ENCODE measurements at places on chromosomes 1 and 21.

DNA sequence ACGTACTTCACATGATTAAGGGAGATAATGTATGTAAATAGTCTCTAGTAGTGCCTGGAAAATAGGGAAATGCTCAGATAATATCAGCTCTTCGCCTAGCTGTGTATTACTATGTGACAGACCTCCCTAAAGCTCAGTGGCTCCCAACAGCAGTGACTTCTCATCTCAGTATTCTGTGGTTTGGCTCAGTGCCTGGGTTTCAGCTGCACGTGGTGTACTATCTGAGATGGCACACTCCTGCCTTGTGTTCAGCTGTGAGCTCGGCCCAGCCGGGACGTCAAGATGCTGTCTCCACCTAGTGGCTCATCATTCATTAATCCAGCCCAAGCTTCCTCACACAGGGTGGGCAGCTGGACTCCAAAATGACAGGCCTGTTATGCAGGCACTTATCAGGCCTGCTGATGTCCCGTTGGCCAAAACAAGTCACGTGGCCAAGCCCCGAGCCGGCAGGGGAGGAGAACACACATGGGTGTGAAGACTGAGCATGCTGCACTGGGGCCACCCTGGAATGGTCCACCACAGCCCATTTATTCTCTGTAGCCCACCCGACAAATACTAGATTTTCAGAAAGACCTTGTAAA is 17.8 kb downstream of the SLFNL1 start:
- DNase-seq, result peak; percentile 67

DNA sequence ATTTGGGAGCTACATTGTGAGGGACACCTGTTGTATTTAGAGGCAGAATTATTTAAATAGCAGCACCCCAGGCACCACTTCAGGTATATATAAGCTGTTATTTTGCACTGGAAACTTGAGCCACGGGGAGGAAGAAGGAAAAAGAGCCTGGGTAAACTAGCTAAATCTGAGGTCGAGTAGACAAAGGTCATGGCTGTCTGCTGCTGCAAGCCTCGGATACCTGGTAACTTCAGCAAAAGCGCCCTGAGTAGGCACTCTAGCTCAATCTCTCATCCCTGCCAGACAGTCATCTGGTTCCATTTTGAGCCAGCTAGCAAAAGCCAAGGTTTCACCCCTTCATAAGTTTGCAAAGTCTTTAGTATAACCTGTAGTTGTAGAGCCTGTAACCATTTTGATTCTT is 101.9 kb upstream of the ZNF644 start:
- no peak for DNase-seq

- DNase-seq, result no peak
Observed at GRCh38 chr1:116861137-116861536, 48.6 kb upstream of the PTGFRN start.

- no peak for DNase-seq
Observed at GRCh38 chr1:205766038-205766437, 9.2 kb downstream of the RAB29 start.

DNA sequence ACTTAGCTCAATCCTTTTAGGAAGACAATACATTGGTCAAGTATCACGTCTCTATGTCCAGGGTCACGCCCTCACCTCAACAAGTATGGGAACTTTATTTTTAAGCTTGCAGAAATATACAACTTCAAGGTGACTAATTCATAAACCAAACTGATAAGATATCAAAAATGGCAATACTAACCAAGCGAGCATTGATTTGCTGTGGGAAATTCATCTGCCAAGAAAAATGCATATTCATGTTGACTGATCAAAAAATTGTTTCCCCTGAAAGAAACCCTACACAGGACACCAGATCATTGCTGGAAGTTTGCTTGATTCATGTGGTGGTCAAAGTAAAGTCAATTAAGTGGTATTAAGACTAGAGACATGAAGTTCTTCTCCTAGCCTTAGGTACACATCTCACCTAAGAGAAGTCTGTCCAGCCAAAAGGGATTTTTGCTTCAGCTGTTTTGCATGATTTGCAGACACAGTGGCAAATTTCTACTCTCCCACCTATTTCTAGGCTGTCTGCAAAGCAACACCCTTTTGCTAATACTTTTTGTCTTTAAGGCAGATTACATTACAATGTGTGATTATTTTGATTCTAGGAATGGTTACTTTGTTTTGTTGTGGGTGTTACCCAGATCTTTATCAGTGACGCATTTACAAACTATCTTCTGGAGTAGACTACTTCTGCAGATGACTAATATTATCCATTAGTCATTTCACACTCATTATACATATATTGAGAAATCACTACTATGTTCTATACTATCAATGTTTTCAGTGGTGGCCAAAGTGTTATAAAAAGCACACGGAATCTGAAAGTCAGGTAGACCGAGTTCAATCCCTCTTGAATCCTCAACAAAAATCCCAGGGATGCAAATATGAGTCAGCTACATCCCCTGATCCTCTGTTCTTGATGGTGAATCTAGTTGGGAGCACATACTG is 12.4 kb downstream of the SAMSN1 start:
- no peak for DNase-seq

DNA sequence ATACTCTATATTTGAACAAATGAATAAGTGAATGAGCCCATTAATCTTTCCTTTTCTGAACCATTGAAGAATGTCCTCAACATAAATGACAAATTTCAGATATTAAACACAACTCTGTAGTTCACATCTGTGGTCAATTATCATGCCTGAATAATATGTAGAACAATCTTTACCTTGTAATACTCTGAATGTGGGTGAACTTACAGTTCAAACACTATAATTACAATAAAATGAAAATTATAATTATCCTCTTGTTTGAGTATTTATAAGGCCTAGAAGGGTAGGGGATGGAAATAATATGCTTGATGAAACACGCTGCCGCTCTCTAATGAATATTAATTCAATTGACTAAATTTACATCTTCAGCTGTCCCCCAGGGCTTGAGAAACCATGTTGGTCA is 8.7 kb upstream of the SFPQ start:
- no peak for DNase-seq

DNA sequence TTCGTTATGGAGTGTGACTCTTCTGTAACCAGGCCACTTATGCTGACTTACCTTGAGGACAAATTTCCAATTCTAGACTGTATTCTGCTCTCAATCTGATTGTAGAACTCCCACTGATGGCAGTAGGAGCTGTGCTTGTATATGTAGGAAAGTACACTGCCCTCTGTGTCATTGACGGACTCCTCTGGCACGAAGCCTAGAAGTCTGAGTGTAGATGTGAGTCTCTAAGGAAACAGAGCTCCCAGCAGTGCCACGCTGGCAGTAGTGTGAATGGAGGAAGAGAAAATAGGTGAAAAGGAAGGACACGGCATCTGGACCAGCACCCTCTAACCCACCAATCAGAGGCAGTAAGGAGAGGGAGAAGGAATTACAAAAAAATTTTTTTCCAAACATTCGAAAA is 130.4 kb upstream of the ADGRL2 start:
- DNase-seq, result no peak

DNA sequence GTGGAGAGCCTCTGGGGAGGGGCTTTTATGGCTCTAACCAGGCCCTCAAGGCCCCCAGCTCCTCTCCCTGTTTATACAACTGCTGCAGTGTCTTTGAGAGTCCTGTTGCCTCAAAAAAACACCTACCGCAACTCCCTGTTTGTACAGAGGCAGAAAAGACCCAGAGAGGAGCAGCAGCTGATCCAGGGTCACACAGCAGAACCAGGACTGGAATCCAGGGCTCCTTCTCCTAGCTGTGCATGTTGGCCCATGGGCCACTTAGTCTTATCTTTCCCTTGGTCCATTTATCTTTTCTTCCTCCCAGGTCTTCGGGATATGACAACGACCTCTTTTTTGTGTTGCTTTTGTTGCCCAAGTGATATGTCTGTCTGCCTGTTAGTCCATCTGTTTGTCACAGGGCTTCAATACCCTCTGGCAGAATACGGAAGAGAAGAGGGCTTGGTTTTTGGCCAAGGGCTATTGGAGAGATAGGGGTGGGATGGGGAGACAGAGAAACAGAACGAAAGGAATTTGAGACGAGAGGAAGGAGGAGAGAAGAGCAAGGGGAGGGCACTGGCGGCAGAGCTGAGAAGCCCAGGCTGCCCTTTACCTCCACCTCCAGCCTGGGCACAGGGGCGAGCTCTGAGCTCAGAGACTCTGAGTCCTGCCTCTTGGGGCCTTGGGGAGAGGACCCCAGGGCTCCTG is 33.5 kb upstream of the WASF2 start:
- no peak for DNase-seq

DNA sequence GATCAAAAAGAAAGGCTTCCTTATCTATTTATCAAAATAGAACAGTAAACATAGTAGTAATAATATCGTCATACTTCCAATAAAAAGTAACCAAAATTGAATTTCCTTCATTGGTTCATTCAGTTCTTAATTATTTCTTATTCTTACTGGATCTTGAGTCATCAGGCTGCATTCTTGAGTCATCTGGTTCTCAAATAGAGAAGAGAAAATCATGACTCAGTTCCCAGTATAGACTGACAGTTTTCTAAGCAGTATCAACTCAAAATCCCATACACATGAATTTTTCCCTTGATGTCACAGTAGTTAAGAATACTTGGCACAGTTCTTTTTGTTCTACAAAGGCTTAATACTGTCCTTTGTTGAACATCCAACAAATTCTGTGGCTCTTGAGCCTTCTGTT is 626.9 kb upstream of the ADGRL4 start:
- no peak for DNase-seq

GRCh38 chr21:29177800-29178199 is 47.4 kb downstream of the MAP3K7CL start:
- DNase-seq, result no peak

GRCh38 chr1:35605867-35606182 is 32.7 kb downstream of the TFAP2E start:
- no peak for DNase-seq

DNA sequence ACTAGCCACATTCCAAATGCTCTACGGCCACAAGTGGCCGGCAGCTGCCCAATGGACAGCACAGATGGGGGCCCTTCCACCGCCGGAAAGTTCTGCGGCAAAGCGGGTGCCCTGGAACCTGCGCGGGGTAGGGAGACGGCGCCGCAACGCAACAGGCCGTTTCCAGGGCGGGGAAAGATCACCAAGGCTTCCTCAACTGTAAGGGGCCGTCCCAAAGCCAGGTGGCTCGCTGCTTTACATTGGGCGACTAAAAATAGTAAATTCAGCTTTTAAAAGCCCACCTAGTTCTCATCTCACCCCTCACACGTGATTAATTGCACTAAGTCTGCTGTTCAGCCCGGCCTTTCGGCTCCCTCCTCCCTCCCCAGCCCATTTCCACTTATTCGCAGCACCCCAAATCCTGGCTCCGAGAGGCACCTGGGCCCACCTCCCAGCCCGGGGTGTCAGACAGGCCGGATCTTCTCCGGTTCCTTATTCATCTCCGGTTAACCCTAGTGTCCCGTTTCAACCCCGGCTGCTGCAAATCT is 643 bp downstream of the CFAP298 start:
- DNase-seq, result no peak

DNA sequence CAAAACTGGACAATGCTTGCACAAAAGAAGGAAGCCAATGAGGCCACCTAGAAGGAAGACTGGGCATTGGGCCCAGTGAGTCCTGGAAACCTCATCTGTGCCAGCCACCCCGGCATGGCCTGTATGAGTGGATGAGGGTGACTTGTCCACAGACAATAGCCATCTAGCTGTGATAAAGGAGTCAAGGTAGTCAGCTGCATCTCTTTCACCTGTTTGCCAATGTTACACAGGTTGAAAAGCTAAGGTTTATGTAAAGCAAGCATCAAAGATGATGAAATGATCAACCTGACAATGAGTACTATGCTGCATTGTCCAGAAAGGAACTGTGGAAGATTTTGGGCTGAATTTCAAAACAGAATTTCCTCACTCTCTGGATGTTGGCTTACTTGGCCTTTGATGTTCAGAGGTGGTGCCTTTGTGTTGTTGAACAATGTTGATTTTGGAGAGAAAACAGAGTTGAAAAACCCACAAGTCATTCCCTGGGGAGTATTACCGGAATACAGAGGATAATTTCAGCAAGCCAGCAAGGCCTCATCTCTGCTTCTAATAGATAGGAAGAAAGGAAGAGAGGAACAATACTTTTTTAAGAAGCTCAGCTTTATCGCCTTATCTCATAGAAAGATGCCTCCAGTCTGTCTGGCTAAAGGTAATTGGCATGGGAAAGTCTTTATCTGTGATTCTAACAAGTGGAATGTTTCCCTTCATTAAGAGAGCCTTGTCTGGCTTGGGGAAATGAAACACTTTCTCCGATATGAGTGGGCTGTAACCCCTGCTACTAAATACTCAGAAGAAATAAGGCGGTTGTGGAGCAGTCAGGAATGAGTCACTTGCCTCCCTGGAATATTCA is 11.4 kb upstream of the SELE start:
- no peak for DNase-seq

- no peak for DNase-seq
Observed at GRCh38 chr1:3459940-3460671, 5.6 kb downstream of the ARHGEF16 start.

DNA sequence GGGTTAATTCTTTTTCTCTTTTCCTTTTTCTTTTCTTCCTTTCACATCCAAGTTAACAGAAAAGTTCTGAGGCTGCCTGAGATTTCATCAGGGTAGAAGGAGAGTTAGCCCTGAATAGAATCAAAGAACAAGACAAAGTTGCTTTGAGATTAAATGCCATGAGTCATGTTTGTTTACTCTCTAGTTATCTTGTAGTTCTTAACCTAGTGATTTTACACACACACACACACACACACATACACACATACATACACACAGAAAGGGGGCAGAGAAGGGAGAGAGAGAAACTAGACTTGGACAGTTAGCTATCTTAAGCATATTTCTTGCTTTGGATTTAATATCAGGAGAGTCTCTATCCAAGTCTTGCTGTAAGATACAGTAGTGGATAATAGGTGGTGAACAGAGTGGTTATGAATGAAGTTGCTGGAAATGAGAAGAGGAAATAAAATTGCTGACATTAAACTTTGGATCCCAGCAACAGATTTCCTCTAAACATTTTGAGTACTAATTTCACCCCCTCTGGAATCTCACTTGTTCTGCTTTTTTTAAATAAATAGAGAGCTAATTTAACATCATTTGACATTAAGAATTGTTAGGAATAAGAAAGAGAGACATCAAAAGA is 19.9 kb downstream of the PLA2G4A start:
- no peak for DNase-seq

- no peak for DNase-seq
Observed at GRCh38 chr1:22325531-22326371, 125.9 kb upstream of the ZBTB40 start.

DNA sequence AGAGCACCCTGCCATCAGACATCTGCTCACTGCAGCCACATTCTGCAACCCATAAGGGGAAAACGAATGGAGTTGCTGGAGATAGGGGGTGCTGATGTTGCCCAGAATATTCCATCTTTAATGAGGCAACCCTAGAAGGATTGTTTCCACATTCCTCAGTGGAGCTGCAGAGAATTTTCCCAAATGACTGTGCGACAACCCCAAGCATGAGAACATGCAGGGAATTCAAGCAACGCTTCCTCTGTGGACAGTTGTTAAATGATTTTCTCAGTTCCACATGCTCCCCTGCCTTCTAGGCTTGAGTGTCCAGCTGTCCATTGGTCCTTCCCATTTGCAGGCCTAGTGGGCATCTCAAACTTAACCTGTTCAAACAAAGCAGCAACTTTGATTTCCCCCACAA is 20.5 kb upstream of the UBL4B start:
- DNase-seq, result no peak

- DNase-seq, result no peak
Observed at GRCh38 chr1:53554592-53555305, 95.5 kb downstream of the DMRTB1 start.

- DNase-seq, result no peak
Observed at GRCh38 chr1:97565886-97566285, 354.9 kb downstream of the DPYD start.

- no peak for DNase-seq
Observed at GRCh38 chr1:8097077-8097799, 71.1 kb upstream of the ERRFI1 start.

Data from stimulated activated CD4-positive, alpha-beta T cell treated with anti-CD3 and anti-CD28 coated beads, Interleukin-15, amount 100 ng/mL, for 1 hour (primary cell).